ENCODE measurements at places on chromosomes 13 and 19.

DNA sequence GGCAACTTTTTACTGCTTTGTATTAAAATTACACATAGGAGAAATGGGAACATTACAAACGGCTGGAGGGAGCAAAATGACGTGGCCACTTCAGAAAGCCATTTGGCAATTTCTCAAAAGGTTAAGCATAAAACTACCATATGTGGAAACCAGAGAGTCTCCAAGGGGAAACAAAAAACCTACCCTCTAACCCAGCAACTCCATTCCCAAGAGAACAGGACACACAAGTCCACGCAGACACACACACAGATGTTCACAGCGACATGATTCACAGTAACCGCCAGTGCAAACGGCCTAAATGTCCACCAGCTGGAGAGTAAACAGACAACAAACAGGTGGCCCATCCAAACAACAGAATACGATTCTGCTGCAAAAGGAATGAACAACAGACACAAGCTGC, 37.2 kb downstream of the STK24 start:
- no peak for DNase-seq

DNA sequence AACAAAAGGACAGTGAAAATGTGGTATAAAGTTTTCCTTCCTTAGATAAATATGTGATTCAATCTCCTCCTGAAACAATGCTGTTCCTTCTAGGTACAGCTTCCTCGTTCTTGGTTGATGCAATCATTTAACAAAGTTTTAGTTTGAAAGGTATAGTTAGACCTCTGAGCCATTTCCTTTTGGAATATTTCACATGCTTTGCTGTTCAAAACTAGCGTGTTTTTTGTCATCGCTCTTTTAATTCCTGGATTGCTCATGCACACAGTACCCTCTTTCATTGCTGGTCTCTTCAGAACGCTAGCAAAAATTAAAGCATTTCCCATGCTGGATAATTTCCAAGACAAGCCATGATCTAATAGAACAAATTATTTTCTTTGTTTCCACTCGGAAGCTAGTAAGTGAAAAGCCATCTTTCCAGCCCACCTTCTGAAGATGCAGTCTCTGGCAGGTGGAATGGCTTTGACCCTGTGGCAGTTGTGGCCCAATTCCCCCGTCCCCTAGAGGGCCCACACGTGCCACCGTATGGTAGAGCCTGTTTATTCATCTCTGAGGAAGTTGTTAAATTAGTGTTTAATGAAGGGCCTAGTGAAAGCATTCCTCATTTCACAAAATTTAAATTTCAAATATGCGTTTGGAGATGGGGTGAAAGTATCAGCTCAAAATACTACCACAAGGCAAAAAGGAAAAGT, 1040.6 kb upstream of the SLC10A2 start:
- no peak for DNase-seq

DNA sequence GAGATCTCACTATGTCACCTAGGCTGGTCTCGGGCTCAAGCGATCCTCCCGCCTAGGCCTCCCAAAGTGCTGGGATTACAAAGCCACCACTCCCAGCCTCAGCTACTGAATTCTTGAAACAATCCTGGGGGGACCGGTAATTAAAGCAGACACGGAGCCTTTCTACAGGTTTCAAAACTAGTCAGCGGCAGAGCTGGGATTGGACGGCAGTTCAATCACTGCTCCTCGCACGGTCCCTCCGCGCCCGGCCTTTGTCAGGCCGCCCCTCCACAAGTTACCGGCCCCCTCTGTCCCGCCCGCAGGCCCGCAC, 229 bp downstream of the BORCS8 start:
- no peak for DNase-seq

GRCh38 chr13:110333837-110334236, 26.8 kb downstream of the COL4A2 start:
- no peak for DNase-seq

DNA sequence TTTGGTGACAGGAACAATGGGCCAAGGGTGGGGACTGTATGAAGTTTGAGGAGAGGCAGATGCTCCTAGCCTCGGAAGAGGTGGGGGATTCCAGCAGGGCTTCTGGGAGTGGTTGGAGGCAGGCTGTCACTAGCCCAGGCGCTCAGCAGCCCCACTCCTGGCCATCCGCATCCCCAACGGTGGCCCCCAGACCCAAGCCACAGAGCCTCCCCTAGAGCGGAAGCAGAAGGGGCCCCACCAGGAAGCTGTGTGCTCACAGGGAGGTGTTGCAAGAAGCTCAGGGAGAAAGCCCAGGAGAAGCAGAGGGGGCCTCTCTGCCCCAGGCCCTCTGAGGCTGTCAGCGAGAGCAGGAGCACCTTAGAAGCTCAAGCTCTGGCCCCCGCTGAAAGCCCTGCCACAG, 8.3 kb downstream of the PRAM1 start:
- DNase-seq: no peak

- no peak for DNase-seq
Measured at GRCh38 chr13:98108341-98108740, 34.6 kb upstream of the FARP1 start.

DNA sequence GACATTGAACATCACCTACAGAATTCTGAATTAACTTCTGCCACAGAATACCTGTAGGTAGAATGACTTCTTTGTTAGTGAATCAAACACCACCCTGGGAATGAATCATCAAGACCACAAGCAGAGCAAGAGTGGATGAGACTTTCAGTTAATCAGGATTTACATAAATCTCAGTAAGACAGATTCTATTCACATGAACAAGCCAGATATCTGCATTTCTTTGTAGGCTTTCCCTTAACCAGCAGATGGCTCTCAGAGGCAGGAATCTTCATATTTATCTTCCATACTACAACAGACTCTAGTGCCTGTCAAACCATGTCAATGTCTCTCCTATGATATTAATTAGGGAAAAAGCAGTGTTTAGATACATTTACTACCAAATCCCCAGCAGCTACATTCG, 412.1 kb downstream of the KLF12 start:
- DNase-seq: no peak

- no peak for DNase-seq
Measured at GRCh38 chr13:74530011-74530410, 395.8 kb upstream of the KLF12 start.

- no peak for DNase-seq
Measured at GRCh38 chr13:37202264-37202663, 96.8 kb upstream of the CSNK1A1L start.

- DNase-seq: no peak
Measured at GRCh38 chr13:77728265-77729125, 31.0 kb downstream of the SLAIN1 start.

DNA sequence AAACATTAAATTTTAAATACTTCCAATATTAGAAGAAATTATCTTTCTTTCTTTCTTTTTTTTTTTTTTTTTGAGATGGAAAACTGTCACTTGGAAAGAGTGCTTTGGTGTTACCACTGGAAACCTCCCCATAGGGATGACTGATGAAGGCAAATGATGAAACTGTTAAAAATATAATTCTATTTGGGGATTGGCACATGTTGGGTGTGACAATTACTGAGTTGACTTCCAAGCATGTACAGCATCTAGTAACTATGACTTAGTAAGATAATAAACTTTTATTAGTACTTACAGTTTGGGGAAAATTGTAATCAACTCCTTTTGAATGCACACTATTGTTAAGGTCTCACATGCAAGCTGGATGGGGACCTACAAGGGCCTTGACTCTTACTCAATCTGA, 592.5 kb downstream of the KCTD12 start:
- DNase-seq: no peak

- DNase-seq: no peak
Measured at GRCh38 chr13:20178156-20178555, 14.6 kb downstream of the GJB2 start.

- DNase-seq: peak; percentile 84
Measured at GRCh38 chr19:38736413-38737280, 7.6 kb downstream of the CAPN12 start.

DNA sequence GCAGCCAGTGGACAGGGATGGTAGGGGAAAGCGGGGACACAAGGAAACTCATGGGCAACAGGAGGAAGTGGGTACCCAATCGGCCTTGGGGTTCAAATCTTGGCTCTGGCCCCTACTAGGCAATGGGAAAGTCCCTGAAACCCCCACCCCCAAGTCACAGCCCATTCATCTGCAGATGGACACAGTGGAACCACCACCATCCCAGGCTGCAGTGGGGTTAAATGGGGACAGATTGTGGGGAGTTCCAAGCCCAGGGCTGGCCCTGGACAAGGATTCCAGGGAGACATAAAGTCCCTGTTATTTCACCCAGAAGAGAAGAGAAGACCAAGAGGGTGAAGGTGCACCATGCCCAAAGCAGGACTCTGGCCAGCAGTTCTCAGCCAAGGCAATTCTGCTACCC, 48.5 kb downstream of the CPAMD8 start:
- no peak for DNase-seq

DNA sequence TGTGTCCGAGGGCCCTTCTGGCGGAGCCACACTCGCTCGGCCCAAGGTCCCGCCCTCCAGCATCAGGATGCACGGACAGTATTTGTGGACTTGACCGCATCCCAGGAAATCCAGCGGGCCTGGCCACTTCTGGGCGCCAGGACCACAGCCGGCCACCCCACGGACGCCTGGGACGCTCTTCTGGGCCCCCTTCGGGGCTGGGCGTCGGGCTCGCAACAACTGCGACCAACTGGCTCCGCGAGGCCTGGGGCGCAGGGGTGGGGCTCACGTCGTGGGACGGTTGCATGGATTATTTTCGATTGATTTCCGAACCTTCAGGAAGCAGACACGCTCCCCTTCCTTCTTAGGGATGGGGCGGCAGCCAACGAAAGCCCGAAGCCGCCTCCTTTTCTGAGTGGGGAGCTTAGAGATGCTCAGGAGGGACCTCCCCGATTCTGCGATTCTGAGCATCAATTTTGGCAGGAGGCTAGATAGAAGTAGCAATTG, 521 bp upstream of the NUP58 start:
- DNase-seq: peak; percentile 5

GRCh38 chr19:2054763-2055162, 3.7 kb upstream of the MKNK2 start:
- no peak for DNase-seq

DNA sequence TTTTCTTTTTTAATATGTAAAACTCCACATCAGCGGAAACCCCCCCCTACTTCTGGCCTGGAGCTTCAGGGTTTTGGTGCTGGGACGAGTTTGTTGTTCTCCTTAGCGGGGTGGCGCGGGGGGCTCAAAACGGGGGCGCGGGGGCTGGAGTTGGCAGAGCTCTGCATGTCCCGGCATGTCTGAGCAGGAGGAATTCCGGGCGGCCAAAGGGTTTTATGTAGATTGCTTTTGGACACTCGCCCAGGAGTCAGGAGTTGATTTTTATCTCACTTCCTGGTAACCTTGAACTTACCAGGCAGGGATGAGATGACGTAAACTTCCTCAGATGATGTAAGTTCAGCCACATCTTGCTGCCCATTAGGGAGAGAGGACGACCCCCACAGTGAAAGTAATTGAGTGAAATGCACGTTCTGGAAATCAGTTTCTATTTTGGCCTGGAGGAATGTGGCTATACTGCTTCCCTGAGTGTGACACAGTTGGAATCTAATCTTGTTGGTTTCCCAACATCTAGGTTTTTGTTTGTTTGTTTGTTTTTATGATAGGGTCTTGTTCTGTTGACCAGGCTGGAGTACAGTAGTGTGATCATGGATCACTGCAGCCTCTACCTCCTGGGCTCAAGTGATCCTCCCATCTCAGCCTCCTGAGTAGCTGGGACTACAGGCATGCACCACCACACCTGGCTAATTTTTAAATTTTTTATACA, 21.0 kb upstream of the GDF15 start:
- DNase-seq: no peak

DNA sequence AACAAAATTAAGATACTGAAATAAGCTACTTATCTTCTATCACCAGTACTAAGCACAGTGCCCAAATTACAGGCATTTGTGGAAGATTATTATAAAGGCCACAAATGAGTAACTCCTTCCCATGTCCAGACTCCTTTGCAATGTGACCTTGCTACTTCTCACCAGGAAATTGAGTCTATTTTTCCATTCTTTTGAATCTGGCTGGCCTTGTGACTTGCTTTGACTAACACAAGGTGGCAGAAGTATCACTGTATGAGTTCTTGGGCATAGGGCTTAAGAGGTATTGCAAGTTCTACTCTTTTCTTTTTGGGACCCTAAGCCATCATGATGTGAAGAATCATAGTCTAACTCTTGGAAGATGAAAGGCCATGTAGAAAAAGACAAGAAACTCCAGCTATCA, 49.9 kb downstream of the UGGT2 start:
- DNase-seq: no peak

GRCh38 chr19:15288146-15288963, 44.0 kb downstream of the BRD4 start:
- peak; percentile 31 for DNase-seq

DNA sequence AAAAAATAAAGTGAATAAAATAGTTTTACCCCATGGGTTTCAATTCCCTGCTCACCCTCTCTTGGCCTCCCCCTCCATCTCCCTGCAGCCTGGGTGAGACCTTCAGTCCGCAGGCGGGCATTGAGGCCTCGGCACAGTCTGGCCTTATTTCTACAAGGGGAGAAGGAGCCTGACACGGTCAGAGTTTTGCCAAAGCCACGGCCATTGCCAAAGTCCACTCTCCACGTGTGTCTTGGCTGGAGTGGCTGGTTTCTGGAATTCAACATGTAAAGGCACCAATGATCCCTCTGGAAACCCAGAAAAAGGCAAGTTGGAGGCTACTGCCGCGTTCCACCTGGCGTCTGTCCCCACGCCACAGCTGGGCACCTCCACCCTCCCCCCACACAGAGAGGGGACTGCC, 43.4 kb upstream of the SPACA7 start:
- no peak for DNase-seq

- peak; percentile 11 for DNase-seq
Measured at GRCh38 chr19:51140441-51140840, 1.7 kb upstream of the SIGLEC7 start.

Data from neural progenitor cell (in vitro differentiated cells).